ENCODE measurements at places on chromosomes 5 and 9.

GRCh38 chr5:36492984-36493654, 113.3 kb upstream of the SLC1A3 start:
- peak; percentile 14 for DNase-seq

GRCh38 chr5:144465441-144465840, 294.8 kb downstream of the KCTD16 start:
- DNase-seq: no peak

DNA sequence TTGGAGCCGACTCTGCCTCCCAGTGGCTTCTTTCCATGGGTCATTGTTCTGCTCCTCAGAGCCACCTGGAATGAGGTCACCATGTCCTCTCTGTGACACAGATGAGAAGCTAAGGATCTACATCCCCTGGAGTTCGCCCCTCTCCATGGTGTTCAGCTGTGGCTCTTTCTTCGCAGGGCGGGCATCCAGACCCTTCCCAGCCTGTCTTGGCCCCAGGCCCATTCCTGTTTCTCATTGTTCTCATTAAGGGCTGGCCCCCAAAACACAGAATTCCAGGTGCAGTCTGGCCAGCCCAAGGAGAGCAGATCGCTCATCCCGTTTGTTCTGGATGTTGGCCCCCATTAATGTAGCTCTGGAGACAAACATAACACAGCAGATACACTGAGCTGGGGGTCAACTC, 66.4 kb upstream of the COL15A1 start:
- no peak for DNase-seq

GRCh38 chr9:112496074-112496722, 9.6 kb downstream of the KIAA1958 start:
- DNase-seq: no peak

DNA sequence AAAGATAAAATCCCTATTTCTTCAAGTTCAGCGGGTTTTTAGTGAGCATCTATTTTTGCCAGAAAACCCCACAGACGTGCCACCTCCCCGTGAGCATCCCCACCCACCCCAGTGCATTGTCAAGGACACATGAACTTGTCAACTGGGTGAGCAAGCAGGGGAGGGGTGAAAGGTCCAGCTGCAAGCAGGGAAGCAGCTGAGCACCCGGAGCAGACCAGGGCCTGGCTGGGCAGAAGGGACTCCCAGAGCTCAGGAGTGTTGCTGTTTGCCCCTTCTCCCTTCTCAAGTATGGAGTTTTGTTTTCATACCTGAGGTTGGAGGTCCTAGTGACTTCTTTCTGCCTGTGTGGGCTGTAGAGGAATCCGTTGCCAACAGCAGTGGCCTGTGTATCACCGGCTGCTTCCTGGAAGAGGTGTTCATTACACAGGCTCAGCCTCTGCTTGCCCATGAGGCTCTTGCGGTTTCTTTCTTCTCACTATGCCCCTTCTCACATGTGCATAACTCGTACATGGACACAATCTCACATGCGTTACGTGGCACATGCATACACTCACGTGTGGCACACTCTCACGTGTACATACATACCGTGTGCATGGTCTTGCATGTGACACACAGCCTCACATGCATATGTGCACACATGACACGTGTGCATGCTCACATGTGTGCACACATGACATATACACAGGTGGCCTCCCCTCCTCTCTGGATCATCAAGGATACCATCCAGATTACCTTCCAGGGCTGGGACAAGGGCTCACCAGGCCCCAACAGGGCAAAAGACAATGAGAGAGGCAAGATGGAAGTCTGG, 126.7 kb downstream of the MVB12B start:
- no peak for DNase-seq

GRCh38 chr9:113573046-113573958, 109.8 kb downstream of the RGS3 start:
- no peak for DNase-seq

DNA sequence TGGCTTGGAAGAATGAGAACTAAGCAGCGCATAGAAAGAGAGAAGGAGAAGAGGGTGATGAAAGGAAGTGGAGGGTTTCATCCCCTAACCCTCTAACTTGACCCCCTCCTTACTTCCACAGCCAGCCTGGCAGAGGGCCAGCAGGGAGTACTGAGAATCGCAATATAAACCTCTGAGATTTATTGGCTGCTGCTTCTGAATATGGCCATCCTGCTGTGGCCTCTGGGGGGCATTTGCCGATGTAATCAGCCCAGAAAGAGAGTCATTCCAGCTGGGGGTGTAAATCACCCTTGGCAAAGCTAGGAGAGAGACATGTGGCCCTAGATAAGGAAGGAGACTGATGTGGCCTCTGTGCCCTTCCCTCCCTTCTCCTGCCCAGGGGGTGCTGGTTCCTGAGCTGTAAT, 960 bp upstream of the GFRA3 start:
- no peak for DNase-seq

Data from HS-27A (cell line).